ENCODE measurements at places on chromosomes 2 and 18.

DNA sequence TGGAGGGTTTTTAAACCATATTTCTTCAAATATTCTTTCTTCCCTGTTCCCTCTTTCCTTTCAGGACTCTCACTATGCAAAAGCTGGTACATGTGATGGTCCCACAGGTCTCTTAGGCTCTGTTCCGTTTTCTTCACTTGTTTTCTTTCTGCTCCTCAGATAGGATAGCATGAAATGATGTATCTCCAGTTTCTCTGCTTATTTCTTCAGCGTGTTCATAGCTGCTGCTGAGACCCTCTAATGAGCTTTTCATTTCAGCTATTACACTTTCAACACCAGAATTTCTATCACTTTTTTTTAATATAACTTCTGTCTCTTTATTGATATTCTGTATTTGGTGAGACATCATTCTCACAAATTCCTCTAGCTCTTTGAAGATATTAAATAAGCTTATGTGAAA, 63.9 kb downstream of the KCNG2 start:
- DNase-seq, result no peak

DNA sequence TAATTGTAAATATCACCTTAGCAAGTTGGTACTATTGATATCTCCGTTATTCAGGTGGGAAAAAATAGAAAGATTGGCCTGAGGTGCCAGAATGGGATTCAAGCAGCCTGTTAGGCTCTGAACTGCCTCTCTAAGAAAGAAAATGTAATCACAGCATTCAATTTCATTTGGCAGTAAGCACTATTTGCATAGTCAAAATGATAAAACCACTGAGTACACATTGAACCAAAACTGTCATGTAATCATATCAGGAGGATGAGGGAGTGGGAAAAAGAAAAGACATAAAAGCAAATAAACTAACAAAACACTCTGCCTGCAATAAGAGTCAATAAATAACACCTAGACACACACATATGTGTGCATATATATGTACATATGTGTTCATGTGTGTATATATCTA, 103.9 kb upstream of the TACR1 start:
- DNase-seq, result no peak

GRCh38 chr2:66582987-66583880, 148.3 kb downstream of the MEIS1 start:
- DNase-seq, result no peak

- DNase-seq, result no peak
Measured at GRCh38 chr2:12897181-12897580, 180.4 kb downstream of the TRIB2 start.

DNA sequence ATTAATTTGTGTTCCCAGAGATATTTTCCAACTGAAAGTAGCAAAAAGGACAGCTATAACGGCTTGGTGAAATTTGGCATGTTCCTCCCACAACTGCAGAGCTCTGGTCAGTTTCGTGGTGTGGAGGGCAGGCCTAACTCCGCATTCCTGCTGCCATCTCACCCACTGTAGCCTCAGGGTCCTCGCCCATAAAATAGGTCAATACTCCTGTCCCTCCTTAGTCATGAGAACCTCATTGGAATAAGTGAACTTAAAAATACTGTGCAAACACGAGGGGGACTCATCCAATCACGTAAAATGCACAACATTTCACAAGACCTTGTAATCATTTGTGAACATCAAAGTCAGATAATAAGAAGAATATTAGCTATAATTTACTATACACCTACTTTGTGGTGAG, 143.5 kb upstream of the NCKAP5 start:
- DNase-seq, result no peak

GRCh38 chr2:194004590-194005206, 1652.3 kb upstream of the SLC39A10 start:
- DNase-seq, result no peak

- DNase-seq, result no peak
Measured at GRCh38 chr2:138771534-138771933, 8.7 kb downstream of the NXPH2 start.

DNA sequence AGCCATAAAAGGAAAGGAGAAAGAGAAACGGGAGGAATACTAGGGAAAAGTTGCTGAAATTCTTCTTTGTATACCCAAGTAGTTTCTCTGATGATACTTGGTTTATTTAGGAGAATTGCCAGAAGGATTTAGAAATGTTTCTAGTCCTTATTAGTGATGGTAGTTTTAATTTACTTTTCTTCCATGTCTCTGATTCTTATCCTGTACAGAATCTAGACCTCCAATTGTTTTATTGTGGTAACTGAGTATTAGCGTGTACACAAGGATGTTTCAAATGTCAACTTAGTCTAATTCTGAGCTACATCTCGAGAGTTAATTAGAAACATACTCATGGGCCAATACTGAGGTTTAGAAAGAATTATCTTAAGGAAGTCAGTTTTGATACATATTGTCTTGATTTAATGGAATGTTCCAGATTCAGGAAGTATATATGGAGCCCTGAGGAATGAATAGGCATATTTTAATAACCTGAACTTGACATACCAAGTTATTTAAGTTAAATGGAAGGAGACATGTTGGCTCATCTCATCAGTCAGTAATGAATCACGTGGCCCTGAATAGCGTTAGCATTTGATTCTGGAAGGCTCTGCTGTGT, 219.6 kb downstream of the LTBP1 start:
- DNase-seq, result no peak

GRCh38 chr18:75162978-75163377, 46.0 kb downstream of the PTGR3 start:
- no peak for DNase-seq

GRCh38 chr2:196696423-196697079, 57.0 kb downstream of the CCDC150 start:
- DNase-seq, result no peak

- no peak for DNase-seq
Measured at GRCh38 chr2:99754210-99754609, 264.4 kb upstream of the REV1 start.

GRCh38 chr2:50646226-50646625, 385.7 kb downstream of the NRXN1 start:
- DNase-seq, result no peak

GRCh38 chr2:90077948-90078347, 1386.5 kb downstream of the RPIA start:
- no peak for DNase-seq

DNA sequence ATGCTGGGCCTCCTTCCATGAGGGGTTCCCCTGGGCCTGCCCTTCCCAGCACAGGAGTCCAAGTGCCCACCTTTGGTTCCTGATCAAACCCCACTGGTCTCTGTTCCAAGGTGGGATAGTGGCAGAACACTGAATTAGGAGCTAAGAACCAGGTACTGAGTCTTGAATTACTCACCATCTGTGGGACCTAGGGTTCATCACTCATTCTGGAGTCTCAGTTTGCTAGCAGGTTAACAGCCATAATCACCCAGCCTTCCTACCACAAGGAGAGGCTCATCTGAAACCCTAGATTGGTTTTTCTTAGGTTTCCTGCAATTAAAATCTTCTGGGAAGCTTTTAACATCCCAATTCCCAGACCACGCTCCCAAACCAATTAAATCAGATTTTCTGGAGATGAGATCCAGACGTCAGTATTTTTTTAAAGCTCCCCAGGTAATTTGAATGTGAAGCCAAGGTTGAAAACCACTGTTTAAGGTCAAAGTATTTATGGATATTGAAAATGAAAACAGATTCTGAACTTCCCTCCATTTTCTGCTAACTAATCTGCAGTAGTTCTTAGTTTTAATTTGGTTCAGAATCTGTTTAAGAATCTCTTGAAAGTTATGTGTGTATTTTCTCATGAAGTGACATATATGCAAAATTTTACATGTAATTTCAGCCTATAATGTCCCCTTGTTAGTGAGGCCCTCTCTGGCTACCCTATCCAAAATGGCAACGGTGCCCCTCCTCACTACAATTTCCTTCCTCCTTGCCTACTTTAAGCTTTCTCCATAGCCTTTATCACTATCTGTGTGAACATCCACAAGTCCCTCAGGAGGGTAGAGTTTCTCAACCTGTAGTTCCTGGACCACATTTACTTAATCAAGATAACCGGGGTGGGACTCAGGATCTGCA, 166.5 kb upstream of the CXCR4 start:
- DNase-seq, result no peak

DNA sequence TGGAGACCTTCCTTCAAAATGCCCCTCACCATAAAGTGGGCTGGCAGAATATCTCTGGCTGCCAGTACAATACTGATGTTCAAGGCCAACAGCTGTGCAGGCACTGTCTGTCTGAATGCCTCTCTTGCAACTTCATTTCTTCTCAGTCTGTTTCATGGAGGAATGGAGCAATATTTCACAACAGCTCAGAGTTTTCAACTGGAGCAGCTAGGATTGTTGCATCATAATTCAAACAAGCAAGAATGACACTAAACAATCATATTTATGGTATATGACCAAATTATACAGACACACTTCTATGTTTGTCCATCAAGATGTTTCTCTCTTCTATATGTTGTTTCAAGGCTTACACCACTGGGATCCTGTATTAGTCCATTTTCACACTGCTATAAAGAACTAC, 444.2 kb downstream of the LRATD1 start:
- DNase-seq, result no peak

GRCh38 chr2:156129227-156129626, 203.3 kb downstream of the NR4A2 start:
- DNase-seq, result no peak

DNA sequence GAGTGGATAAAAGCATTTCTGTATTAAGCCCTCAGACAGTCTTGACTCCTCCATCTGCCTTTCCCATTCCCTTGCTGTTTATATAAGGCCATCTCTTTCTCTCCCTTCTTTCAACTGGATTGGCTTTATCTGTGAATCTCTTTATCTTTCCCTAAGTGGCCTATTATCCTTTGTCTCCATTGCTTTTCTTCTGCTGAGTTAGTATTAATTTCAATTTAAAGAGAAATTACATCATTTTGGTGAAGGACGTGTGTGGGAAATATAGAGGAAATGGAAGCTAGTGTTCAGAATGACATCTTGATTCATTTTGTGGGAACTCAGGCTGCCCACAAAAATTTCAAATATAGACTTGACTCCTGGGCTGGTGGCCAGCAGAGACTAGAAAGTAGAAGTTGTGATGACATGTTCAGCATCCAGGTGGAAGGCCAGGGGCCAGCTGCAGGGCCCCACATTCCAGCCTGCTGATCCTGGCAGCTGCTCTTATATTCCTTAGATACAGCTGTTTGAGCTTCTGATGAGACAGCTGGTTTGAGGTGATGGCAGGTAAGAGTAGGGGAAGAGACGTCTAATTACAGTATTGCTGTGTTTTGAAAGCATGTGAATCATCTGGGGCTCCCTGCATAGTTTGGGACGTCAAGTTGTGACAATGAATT, 52.3 kb downstream of the DIS3L2 start:
- DNase-seq, result no peak

- DNase-seq, result no peak
Measured at GRCh38 chr2:141062031-141062430, 1068.8 kb downstream of the LRP1B start.

DNA sequence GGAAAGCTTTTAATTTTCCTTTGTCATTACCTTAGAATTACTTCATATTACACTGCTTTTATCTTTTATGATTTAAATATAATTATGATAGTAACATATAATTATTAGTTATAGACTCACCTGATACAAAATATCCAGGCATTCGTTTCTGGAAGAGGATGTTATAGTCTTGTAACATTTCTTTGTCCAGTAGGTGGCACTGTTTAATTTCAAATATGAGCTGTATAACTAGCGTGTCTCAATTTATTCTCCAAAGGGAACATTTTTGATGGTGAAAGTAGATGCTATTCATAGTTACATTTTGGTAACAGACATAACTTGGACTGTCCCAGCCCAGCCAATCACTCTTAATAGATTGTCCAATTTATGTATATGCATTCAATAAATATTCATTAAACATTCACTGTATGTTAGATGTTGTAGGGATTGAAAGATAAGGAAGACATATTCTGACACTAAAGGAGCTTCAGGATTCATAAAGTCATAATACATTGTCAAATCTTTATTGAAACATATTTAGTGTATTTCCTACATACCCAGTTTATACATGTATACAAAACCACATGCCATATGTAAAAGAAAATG, 19.2 kb downstream of the DAW1 start:
- DNase-seq, result no peak

- no peak for DNase-seq
Measured at GRCh38 chr18:25047983-25048382, 304.0 kb downstream of the ZNF521 start.

GRCh38 chr2:99336804-99337112, 431 bp upstream of the EIF5B start:
- no peak for DNase-seq

Data from activated CD8-positive, alpha-beta memory T cell treated with anti-CD3 and anti-CD28 coated beads for 1 hour (primary cell).